ENCODE measurements at places on chromosomes 13 and 19.

DNA sequence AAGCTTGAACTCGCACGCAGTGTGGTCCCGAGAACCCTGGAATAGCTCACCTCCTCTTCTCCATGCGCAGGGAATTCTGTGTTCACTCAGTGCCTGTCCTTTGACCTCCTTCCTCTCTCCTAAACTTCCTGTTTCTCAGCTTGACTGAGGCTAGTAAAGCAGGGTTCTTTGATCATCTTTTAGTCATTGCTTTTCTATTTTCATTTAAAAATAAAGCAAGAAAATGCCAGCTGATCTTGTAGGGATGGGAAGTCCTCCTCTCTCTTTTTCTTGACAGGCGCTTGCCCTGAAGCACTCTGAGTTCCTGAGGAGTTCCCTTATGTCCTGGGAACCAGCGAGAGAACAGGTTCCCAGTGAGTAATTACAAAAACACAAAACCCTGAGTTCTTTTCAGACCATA is 62.8 kb downstream of the ARHGEF7 start:
- no peak for DNase-seq

DNA sequence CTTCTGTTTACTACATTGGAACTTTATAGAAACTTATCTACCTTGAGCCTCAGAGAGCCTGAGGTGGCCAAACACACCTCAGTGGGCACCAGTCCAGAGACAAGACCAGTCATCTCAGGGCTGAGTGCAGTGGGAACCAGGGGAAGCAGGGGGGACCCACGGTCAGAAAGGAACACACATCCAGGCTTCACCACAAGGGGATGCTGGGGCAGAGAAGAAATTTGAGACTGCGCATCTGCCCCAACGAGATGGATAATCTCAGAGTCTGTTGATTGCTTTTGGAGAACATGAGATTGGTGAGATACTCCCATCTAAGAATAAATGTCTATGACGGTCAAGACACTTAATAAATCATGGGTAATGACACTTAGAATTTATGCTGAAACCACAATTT is 98.7 kb downstream of the DOCK9 start:
- DNase-seq: no peak

- no peak for DNase-seq
These were observed 300.7 kb downstream of the SLC7A1 start for GRCh38 chr13:29294821-29295220.

DNA sequence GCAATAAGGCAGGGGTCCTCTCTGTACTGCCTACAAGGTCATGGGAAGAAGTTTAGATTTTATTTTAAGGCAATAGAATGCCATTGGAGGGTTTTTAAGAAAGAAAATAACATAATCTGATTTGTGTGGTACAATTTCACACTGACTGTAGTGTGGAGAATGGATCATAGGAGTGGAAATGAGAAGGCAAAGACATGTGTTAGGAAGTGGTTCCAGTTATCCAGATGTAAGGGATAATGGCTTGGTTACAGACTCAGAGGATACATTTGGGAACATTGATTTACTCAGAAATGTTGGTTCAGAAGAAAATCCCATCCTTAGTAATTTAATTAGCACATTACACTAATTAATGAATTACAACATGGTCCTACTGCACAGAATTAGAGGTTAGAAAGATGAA is 788.2 kb downstream of the SLITRK5 start:
- no peak for DNase-seq

GRCh38 chr19:35090506-35091214 is 25.0 kb upstream of the FXYD3 start:
- peak; percentile 41 for DNase-seq

DNA sequence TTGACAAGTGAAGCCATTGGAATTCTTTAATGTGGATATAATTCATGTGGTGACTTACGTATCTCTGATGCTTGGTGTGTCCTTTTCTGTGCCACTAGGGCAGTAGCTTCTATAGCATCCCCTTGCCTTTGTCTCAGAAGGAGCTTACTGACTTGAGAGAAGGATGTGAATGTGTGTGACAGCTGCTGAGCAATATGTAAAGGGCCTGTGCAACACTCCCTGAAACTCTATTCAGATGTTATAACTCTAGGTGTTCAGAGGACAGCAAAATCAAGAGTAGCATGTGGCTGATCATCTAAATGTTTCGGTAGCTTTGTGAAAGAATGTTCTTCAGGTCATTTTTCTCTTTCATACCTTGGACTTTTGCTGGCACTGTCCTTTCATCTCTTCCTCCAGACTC is 189.5 kb downstream of the LMO7 start:
- DNase-seq: no peak
